ENCODE measurements at places on chromosomes 4 and X. TPM values are rescaled to one million over a fixed set of nuclear protein-coding genes. Genes with fewer than 3 reads are reported as not detected.

Gene MAGEC2
- total RNA-seq: not detected

Gene PHOX2B
- total RNA-seq: not detected

Gene BEX1
- 0.63 TPM for total RNA-seq

Gene SHROOM4
- not detected for total RNA-seq

Gene GYG2
- not detected for total RNA-seq

Gene CORIN
- 0.04 TPM for total RNA-seq

Gene CXorf49
- not detected for total RNA-seq

DNA sequence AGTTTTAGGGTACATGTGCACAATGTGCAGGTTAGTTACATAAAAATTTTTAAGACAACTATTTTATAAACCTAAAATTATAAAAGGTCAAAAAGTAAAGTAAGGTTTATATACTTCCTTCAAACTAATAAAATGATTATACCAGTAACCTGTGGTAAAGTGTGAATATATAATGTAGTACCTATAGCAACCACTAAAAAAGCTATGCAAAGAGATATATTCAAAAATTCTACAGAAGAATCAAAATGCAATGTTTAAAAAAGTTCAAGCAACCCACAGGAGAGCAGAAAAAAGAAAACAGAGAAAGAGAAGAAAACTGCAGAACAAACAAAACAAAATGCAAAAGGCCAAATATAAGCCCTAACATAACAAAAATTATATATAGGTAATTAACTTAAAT is 379.5 kb upstream of the GALNTL6 start:
- no peaks in the 10 kb centered on the region for H3K27me3 ChIP-seq
- no peaks in the 10 kb centered on the region for H3K36me3 ChIP-seq
- DNase-seq: no peak
- no peaks in the 10 kb centered on the region for H3K4me1 ChIP-seq
- no peak overlapping the region for H3K4me3 ChIP-seq

- H3K36me3 ChIP-seq: no peaks in the 10 kb centered on the region
- DNase-seq: no peak
- H3K4me1 ChIP-seq: no peaks in the 10 kb centered on the region
- no peak overlapping the region for H3K27ac ChIP-seq
These were observed 59.7 kb upstream of the LRAT start for GRCh38 chr4:154683956-154684681.

DNA sequence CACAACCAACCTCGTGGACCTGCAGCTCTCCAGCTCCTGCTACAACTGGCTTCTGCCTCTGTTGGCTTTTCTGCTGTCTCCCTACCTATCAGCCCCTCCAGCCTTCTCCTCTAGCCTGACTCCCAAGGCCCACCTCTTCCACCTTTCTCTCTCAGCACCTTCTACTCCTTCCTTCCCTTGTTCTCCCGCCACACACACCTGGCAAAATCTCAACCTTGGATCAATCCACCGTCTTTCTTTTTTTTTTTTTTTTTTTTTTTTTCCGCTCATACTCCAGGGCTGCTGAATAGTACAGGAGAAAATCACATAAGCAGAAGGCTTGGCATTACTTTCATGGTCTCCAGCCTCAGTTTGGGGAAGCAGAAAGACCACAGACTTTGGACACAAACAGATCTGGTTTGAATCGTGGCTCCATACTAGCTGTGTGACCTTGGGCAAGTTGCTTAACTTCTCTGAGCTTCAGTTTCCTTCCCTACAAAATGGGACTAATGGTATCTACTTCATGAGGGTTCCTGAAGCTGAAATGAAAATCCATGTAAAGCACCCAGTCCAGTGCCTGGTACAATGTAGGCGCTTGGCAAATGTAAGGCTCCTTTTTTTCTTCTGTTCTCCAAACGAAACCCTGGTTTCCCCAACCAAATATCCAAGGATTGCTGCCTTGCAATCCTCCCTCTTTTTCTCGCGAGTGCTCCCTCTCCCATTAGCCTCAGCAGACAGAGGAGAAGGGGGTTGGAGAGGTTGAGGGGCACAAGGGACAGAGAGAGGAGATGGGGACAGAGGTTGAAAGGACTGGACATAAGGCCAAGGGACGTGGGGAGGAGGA is 1.7 kb downstream of the FGD1 start:
- no peak overlapping the region for H3K27ac ChIP-seq
- H3K27me3 ChIP-seq: no peaks in the 10 kb centered on the region
- no peaks in the 10 kb centered on the region for H3K4me1 ChIP-seq
- no peaks in the 10 kb centered on the region for H3K36me3 ChIP-seq

- DNase-seq: no peak
- H3K4me1 ChIP-seq: no peaks in the 10 kb centered on the region
- no peaks in the 10 kb centered on the region for H3K27me3 ChIP-seq
- no peaks in the 10 kb centered on the region for H3K36me3 ChIP-seq
- no peak overlapping the region for H3K4me3 ChIP-seq
- H3K27ac ChIP-seq: no peak overlapping the region
These were observed 101.1 kb upstream of the SHISA3 start for GRCh38 chr4:42296196-42296595.

DNA sequence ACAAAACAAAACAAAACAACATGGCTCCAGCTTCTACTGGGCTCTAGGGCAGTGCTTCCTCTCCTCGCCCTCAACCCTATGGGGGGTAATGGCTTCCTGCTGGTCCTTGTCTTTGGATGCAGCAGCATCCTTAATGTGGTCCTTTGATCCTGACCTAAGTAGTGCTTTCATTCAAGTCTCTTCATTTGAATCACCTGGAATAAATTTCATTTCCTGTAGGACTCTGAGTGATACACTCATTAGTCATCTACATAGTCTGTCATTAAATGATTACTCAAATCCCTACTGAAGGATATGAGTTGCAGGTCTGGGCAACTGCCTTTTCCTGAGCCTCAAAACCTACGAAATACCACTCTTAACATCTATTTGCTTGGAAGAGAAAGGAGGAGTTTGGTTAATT is 54.5 kb downstream of the RHOH start:
- H3K4me3 ChIP-seq: no peak overlapping the region
- H3K36me3 ChIP-seq: no peaks in the 10 kb centered on the region
- H3K27ac ChIP-seq: no peak overlapping the region
- no peak for DNase-seq

DNA sequence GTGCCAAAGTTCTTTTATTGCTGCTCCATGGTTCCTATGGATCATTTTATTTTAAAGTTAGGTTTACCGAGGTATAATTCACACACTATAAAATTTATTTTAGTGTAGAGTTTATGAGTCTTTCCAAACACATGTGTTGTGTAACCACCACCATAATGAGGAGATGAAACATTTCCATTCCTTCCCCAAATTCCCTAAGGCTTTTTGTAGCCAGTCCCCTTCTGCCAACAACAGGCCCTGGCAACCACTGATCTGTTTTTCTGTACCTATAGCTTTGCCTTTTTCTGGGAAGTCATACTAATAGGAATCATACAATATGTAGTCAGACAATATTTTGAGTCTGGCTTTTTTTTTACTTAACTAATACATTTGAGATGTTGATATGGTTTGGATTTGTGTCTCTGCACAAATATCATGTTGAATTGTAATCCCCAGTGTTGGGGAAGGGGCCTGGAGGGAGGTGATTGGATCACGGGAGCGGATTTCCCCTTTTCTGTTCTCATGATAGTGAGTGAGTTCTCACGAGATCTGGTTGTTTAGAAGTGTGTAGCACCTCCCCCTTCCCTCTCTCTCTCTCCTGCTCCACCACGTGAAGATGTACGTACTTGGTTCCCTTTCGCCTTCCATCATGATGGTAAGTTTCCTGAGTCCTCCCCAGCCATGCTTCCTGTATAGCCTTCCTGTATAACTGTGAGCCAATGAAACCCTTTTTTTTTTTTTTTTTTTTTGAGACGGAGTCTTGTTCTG is 59.6 kb upstream of the DHX15 start:
- DNase-seq: no peak
- no peaks in the 10 kb centered on the region for H3K27me3 ChIP-seq
- H3K36me3 ChIP-seq: no peaks in the 10 kb centered on the region
- no peaks in the 10 kb centered on the region for H3K4me1 ChIP-seq

- no peak for DNase-seq
- H3K27ac ChIP-seq: no peak overlapping the region
- H3K4me3 ChIP-seq: no peak overlapping the region
- H3K4me1 ChIP-seq: peaks cover 9% of the 10 kb centered on the region
- no peaks in the 10 kb centered on the region for H3K27me3 ChIP-seq
These were observed 7.8 kb downstream of the ARAF start for GRCh38 chrX:47568656-47569295.

DNA sequence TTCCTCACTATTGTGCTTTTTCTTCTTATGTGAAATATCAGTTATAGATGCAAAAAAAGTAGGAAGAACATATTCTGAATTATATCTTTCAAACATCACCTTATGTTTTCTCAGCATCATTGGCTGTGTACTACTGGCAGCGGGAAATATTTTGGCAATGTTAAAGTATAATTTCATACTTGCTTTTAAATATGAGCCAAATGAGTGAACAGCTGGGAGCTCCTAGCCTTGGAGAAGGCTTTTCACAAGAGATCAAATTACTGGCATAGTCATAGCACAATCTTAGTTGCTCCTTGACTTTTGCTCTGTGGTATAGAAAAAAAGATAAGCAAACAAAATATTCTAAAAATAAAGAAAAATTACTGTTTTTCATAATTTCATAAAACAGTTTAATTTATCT is 1575.8 kb upstream of the PABPC4L start:
- no peaks in the 10 kb centered on the region for H3K4me1 ChIP-seq
- no peaks in the 10 kb centered on the region for H3K27me3 ChIP-seq
- H3K27ac ChIP-seq: no peak overlapping the region
- no peak overlapping the region for H3K4me3 ChIP-seq
- no peaks in the 10 kb centered on the region for H3K36me3 ChIP-seq

DNA sequence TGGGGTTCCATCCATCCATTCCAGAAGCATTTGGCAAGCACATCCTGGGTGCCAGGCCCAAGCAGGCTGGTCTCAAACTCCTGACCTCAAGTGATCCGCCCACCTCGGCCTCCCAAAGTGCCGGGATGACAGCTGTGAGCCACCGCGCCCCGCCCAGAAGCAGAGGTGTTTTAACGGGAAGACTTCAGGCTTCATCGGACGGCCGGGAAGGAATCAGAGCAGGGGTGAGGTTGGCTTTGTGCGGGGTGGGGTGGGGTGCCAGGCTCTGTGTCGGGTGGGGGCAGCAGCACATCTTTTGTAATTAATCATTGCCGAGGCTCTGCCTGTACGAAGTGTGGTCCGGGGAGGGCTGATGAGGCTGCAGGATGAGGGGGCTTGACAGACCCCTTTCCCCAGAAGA is 5.1 kb upstream of the SLC25A6 start:
- no peak overlapping the region for H3K4me3 ChIP-seq
- no peak overlapping the region for H3K27ac ChIP-seq
- H3K4me1 ChIP-seq: no peaks in the 10 kb centered on the region
- no peak for DNase-seq
